Right ventricle myocardium inferior (tissue), 1 donor: ENCODE measurements at places on chromosomes 12 and 14. TPM values are rescaled to one million over a fixed set of nuclear protein-coding genes. Genes with fewer than 3 reads are reported as not detected.

The C3AR1 gene
- 9.0 TPM for total RNA-seq

The KCNC2 gene
- total RNA-seq, result not detected

The DLGAP5 gene
- total RNA-seq, result 0.51 TPM

The SGPP1 gene
- 5.4 TPM for total RNA-seq

The PPP4R3A gene
- total RNA-seq, result 47.4 TPM

The OR6C2 gene
- not detected for total RNA-seq

The RNF212B gene
- not detected for total RNA-seq
